ENCODE measurements at places on chromosomes 3 and 15.

- no peak for DNase-seq
Observed at GRCh38 chr3:69290006-69290405, 95.9 kb downstream of the FRMD4B start.

DNA sequence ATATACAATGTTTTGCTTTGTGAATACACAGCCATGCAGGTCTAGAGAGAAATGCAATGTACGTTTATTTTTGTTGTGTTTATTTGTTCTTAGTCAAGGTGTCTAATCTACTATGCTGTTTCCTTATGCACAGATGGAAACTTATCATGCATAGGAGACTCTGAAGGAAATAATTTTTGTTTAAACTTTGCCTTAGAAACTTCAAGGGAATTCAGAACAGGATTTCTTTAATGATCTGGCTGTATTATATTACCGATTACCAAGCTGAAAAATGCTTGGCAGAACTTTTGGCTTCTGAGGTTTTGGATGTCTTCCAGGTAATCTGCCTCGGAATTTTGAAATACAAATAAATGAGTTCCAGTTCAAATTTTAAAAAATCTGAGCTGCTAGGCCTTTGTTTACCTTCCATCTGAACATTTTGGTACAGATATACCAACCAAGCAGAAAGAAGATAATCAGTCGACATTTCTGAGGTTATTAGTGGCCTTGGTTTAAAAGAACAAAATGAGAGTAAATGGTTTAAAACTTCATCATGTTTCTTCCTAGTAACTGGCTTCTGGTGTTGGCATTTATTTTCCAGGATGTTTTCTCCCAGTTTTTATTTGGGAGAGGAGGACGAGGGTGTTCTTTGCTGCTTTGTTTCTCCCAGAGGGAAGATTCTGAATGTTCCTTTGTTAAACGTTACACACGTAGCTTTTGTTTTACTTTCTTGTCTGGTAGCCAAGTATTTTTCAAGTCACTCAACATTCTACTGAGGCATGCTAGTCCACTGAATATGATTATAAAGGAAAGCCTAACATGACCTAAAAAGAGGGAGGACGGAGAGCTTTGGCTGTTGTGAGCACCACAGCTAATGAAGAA is 421.8 kb upstream of the TBL1XR1 start:
- DNase-seq, result no peak

GRCh38 chr3:105700575-105700974 is 168.2 kb downstream of the CBLB start:
- peak; percentile 10 for DNase-seq

DNA sequence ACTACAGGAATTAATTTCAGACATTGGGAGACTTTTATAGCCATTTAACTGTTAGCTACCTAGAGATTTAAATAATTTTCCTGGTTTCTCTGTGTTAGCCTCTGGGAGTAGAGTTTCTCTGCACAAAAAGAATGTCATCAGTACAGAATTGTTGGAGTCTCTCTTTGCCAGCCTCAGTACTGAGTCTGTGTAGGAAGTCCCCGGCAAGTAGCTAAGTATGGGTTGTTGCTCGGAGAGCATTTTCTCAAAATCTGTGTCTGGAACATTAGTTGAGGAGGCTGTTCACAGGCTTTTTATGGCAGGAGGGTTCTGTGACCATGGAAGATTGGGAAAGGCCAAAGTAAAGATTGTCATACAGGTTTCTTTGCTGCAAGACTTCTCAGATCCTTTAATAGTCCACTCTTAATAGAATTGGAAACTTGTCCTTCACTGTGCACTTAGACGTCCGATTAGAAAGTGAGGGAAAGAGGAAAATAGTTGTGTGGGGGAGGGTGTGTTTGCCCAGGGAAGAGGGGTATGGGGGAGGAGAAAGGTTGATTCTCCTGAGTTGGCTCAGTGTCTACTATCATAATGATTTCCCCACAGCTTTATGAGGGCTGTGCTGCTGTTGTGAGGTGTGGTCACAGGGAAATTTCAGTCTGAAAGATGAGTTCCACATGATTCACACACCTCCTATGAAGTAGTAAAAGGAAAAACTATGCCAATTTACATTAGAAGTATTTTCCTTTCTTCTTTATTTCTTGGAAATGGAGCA is 207.1 kb downstream of the PTPRG start:
- DNase-seq, result no peak

DNA sequence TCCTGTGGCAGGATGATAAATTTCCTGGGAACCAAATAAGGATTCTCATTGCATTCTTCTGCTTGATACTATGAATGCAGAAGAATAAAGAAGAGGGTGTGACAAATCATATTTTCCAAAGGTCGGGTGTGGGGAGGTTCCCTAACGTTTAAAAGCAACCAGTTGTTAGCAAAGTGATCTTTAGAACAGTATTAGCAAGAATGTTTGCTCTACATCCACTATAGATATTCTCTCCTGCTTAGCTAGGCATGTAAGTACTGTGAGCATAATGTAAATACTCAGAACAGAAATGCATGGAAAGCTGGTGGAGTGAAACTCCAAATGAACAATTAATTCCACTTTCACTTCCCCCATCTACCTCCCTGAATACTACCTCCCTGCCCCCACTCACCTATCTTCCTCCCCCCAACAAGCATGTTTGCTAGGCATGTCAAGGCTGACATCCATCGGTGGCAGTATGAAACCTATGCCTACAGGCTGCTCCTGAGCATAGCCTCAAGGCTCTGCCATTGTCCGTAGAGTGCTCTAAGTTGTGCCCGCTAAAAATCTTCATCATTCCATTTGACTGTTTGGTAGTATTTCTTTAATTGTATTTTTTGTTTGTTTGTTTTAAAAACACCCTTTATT is 329.7 kb downstream of the TIGIT start:
- no peak for DNase-seq

Data from activated T-cell treated with anti-CD3 and anti-CD28 coated beads, Interleukin-2, amount 50 U/mL, for 4 hours (primary cell).